ENCODE measurements at places on chromosomes 16 and 17.

- no peak for DNase-seq
These were observed 117.8 kb downstream of the KCNJ12 start for GRCh38 chr17:21493993-21494392.

DNA sequence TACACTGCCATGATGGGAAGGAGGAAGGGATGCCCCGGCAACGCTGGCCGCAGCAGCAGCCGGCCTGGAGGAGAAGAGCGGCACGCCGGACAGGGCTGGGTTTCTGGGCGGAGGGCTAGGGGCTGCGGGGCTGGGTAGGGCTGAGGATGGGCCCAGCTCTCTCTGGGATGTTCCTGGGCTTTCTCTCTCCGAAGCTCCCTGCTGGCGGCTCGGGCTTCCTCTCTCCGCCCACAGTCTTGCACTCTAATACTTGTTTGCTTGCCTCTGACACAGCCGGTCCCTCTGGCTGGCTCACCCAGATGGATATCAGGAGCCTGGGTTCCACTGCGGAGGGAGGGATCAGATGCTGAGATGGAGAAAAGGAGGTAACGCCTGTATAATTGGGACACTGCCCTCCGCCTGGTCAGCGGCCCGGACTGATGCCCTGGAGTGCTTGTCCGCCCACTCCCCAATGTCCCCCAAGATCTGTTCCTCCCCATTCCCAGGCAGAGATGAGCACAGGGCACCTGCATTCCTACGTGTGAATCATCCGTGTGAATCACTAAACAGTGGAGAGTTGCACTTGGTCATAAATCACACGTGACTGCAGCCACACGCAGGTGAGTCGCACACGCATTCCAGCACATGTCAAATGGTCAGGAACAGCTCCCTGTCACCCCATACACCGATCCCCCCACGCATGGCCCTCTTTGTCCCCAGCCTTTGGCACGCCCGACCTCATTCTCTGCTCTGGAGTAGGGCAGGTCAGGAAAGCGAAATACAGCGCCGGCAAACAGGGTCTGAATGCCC, at the start of gene ALOXE3:
Gene ALOXE3, minus strand, starts transcription at position 535 of the 789 bp plus-strand sequence. Its CDS starts 524 bp downstream, at position 11.
- no peak for DNase-seq

- no peak for DNase-seq
These were observed 8.3 kb downstream of the EVPL start for GRCh38 chr17:76018801-76019200.

DNA sequence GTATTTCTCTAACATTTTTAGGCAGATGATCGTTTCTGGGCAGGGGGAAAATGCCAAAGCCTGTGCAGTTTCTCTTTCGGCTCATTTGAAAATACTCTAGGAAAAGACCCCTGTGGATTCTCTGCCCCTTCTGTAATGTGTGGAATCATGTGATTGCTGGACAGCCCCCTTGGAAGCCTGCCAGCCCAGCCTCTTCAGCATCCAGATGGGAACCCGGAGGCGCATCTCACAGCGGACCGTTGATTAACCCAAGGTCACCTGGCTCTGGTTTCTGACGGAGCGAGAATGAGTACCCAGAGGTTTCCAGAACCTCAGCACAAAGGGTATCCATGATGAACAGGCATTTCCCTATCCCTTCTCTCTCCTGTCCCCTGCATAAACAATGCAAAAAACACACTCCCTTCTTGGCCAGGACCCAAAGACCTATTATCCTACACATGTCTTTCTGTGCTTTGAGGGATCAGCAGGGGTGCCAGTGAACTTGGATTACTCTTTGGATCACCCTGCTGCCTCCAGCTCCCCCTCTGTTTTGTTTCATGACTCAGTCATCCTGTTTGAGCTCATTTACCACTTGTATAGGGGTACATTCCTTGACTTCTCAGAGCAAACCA, 957.1 kb upstream of the RBFOX1 start:
- DNase-seq: no peak

- no peak for DNase-seq
These were observed 121.7 kb downstream of the HIC1 start for GRCh38 chr17:2176499-2177169.

- DNase-seq: no peak
These were observed 25.1 kb upstream of the ABCA3 start for GRCh38 chr16:2365397-2366294.

- DNase-seq: peak; percentile 22
These were observed 22.3 kb downstream of the NPTX1 start for GRCh38 chr17:80453998-80454556.

DNA sequence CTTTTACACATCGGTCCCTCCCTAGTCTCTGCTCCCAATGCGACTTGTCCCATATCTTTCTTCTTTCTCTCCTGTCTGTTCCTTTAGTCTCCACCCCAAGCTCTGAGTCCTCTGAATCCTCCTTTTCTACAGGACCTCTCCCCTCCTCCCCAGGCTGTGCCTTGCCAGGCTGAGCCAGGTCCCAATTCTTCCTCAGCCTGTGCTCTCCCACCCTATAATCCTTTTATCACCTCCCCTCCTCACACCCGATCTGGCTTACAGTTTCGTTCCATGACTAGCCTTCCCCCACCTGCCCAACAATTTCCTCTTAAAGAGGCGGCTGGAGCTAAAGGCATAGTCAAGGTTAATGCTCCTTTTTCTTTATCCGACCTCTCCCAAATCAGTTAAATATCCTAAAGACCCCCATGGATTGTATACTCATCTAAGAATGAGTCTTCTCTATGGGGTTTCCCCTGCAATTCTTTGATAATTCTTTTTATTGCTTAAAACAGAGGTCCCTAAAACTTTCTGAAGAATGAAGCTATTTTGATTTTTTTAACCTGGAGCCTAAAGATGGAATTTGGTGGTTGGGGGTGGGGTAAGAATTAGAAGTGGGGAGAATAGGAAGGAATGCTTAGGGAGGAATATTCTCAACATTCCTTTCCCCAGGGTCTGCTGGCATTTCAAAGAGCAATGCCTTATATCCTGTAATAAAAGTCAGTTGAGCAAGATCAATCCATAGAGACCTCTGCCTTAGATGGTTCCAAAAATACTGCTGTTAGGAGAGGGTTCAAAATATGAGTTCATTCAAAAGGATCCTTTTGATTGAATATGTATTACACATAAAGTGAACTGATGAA, 102.8 kb downstream of the MYO1D start:
- DNase-seq: no peak

- no peak for DNase-seq
These were observed 10.5 kb downstream of the HSBP1 start for GRCh38 chr16:83818276-83818675.

- DNase-seq: no peak
These were observed 37.0 kb downstream of the STX8 start for GRCh38 chr17:9538626-9539025.

- no peak for DNase-seq
These were observed 8.3 kb upstream of the RASD1 start for GRCh38 chr17:17504341-17505140.

GRCh38 chr17:26809033-26809432, 484.9 kb upstream of the WSB1 start:
- no peak for DNase-seq

- DNase-seq: no peak
These were observed 122.9 kb downstream of the METRNL start for GRCh38 chr17:83202002-83203000.

- DNase-seq: no peak
These were observed 28.1 kb downstream of the VWA3A start for GRCh38 chr16:22120440-22120839.

DNA sequence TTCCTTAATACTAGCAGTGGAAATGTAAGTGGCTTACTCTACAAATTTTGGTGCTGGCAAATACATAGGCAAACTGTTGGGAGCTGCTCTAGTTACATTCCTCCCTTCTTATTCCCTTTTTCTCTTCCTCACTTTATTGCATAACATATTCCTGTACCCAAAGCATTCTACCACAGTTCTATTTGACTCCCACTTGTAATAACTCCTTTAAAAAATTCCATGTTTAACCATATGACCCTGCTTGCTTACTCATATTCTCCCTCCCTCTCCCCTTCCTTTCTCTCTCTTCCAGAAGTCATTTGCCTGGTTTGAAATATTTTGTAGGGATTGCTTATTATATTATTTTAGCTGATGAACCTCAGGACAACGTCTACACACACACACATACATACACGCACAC, 22.7 kb downstream of the NQO1 start:
- DNase-seq: no peak

DNA sequence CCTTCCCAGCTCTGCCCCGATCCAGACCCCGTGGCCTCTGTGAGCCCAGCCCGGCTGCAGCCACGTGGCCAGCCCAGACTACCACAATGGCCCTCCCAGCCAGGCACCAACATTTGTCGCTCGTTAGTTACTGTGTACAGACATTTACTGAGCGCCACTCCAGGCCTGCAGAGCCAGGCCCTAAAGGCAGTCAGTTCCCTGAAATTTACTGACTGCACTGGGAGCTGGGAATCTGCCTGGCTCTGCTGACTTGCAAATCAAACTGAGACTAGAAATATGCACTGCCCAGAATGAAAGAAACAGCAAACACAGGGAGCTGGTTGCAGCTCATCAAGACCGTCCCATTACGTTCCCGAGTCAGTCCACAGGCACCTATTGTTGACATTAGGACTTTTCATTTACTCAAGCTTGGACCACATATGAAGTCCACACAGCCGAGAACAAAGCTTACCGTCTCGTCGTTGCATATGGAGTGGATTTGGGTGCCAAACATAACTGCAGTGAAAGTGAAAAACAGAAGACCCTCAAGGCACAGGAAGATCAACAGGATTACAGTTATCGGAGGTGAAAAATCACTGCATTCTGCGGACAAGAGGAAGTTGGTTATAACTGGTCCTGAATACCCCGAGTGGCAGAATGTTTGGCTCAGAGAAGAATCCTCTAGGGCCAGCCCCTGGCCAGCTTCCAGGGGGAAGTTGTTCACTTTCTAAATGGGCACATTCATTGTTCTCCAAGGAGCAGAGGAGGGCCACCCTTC, 34.5 kb downstream of the ZDHHC7 start:
- no peak for DNase-seq

GRCh38 chr16:85238233-85238647, 126.0 kb upstream of the CIBAR2 start:
- DNase-seq: no peak

- DNase-seq: no peak
These were observed 238.7 kb upstream of the ELAC2 start for GRCh38 chr17:13256545-13256944.

GRCh38 chr16:27441276-27441675, 39.3 kb downstream of the IL21R start:
- DNase-seq: no peak
